Spinal cord (tissue), 10 donors: ENCODE measurements at places on chromosomes 11 and 22. TPM values are rescaled to one million over a fixed set of nuclear protein-coding genes. Genes with fewer than 3 reads are reported as not detected.

DNA sequence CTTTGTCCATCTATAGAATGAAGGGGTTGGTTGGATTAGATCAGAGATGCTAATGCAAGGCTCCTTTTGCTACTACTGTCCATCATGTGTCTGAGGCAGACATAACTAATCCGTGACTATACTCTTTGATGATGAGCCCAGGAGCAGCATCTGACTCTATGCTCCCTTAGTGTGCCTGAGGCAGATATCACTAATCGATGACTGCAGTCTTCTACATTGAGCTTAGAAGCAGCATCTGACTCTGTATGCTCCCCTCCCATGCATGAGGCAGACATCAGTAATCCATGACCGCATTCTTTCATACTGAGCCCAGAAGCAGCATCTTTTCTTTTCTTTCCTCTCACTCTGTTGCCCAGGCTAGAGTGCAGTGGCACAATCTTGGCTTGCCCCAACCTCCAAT is 4.2 kb downstream of the TCN2 start:
- H3K4me1 ChIP-seq: peaks cover 34% of the 10 kb centered on the region
- no peaks in the 10 kb centered on the region for H3K27me3 ChIP-seq
- H3K4me3 ChIP-seq: no peak overlapping the region
- no peak overlapping the region for H3K27ac ChIP-seq
- no peak for DNase-seq
- H3K36me3 ChIP-seq: peaks cover 51% of the 10 kb centered on the region

Gene MMP11
- total RNA-seq: 6.3 TPM

GRCh38 chr11:26963764-26964163 is 30.1 kb upstream of the FIBIN start:
- no peaks in the 10 kb centered on the region for H3K4me1 ChIP-seq
- no peak overlapping the region for H3K27ac ChIP-seq
- no peak overlapping the region for H3K4me3 ChIP-seq

GRCh38 chr11:40514124-40514523 is 945.3 kb downstream of the LRRC4C start:
- H3K27me3 ChIP-seq: no peaks in the 10 kb centered on the region
- H3K36me3 ChIP-seq: no peaks in the 10 kb centered on the region
- H3K4me3 ChIP-seq: no peak overlapping the region

Gene ADORA2A
- 18.8 TPM for total RNA-seq

Gene NRIP3
- 57.1 TPM for total RNA-seq
